ENCODE measurements at places on chromosomes 16 and 17. TPM values are rescaled to one million over a fixed set of nuclear protein-coding genes. Genes with fewer than 3 reads are reported as not detected.

RNF43 gene
- total RNA-seq, result 0.34 TPM

C16orf46 gene
- 0.40 TPM for total RNA-seq

TBKBP1 gene
- 4.5 TPM for total RNA-seq

ADAP2 gene
- total RNA-seq, result 2.8 TPM

WNK4 gene
- total RNA-seq, result 1.1 TPM

VPS35 gene
- total RNA-seq, result 84.5 TPM

MYO1D gene
- 1.7 TPM for total RNA-seq

CCL1 gene
- total RNA-seq, result not detected

RGS9 gene
- 8.0 TPM for total RNA-seq

TBC1D3B gene
- 2.5 TPM for total RNA-seq

HS3ST6 gene
- 1.3 TPM for total RNA-seq

IGFBP4 gene
- 2,322 TPM for total RNA-seq

DEXI gene
- total RNA-seq, result 44.0 TPM

All from A549 treated with dexamethasone at 1 μM for 4 hours (cell line).